ENCODE measurements at places on chromosomes 5 and 9.

DNA sequence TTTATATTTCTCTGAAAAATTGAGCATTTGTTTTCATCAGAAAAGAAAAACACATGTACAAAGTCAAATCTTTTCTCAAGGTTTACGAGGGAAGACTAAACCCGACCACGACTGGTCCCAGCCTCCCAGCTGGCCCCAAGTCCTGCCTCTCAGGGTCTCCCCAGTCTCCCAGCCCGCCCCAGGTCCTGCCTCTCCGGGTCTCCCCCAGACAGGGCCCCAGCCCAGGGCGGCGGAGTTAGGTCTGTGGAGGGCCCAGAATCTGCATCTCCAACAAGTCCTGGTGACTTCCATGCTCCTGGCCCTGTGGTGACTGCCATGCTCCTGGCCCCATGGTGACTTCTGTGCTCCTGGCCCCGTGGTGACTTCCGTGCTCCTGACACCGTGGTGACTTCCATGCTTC, 359.9 kb downstream of the IRX2 start:
- DNase-seq, result no peak

- no peak for DNase-seq
Measured at GRCh38 chr5:68002836-68003235, 212.7 kb upstream of the PIK3R1 start.

GRCh38 chr5:123207081-123207537, 118.1 kb downstream of the PRDM6 start:
- no peak for DNase-seq

DNA sequence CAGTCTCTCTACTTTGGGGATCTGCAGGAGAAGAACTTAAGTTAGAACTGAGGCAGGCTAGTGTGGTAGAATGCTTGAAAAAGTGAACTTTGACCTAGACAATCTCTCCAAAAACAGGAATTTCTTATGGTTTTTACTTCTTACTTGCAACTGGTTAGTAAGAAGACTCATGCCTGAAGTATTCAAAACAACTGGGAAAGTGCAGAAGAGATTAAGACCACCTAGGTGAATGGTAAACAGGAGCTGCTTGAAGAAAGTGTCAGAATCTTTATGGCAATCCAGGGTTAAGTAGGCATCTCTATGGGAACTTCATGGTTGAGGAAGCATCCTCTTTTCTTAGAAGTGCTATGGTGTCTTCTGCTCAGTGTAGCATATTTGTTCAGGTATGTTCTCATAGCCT, 428.6 kb upstream of the TLE4 start:
- DNase-seq, result no peak

DNA sequence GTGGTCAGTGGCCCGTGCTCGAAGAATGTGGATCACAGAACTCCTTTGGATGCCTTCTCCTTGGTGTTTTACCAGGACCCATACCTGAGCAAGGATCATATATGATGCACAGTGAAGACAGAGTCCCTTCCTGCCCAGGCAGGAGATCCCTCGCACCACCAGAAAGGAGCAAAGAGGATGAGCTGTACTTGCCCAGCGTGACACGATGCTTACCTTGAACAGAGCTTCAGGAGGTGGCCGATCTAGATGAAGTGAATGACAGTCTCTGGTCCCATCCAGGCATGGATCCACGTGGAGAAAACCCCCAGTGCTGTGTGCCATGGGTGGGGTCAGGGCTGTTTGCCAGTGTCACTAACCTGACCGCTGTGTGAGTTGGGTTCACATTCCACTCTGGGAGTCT, 455.4 kb downstream of the GADD45G start:
- DNase-seq, result no peak

DNA sequence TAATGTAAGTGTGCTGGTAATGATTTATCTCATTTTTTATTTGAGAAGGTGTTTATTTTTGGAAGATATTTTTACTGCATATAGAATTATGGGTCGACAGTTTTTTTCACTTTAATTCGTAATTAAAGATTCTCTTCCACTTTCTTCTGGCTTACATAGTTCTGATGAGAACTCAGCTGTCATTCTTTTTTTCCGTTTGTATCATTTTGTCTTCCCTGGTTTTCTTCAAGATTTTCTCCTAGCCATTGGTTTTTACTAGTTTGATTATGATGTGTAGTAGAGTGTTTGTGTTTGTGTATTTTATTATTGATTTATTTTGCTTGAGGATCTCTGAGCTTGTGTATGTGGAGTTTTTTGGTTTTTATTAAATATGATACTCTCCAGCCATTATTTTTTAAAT, 21.7 kb downstream of the SLF1 start:
- DNase-seq, result no peak

DNA sequence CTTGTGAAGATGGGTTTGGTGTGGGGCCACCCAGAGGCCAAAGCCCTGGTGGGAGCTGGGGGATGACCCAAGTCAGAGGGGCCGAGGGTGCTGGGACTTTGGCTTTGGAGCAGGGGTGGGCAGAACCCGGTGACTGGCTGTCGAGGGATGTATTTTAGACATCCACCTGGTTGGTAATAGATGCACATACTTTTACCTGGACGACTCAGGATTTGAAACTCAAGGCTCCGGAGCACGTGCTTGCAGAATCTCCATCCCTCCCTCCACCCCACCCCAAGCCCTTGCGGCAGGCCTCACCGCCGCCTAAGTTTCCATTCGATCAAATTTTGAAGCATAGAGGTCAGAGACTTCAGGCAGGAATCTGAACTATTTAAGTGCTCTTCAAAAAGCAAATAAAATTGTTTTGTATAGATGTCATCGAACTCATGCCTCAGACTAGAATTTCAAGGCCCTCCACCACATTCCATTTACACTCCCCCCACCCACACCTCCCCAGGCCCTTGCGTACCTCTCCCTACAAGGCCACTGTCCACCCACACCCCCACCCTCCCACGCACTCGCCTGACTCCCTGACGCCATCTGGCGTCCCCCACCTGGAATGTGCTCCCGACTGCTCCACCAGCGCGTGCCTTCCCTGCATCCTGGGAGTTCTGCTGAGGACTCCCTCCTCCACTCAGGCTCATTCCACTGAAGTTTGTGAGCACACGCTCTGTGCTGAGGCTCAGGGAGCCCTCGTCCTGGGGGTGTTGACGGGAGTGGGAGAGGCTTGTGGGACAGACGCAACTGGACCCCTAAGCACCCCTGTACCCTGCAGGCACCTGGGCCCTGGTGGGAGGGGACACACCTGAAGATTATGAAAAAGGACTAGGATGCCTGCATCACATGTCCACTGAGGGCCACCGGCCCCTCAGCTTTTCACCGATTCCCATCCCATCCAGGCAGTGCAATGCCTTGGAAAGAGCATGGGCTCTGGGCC, 56.4 kb upstream of the RPL26L1 start:
- no peak for DNase-seq

DNA sequence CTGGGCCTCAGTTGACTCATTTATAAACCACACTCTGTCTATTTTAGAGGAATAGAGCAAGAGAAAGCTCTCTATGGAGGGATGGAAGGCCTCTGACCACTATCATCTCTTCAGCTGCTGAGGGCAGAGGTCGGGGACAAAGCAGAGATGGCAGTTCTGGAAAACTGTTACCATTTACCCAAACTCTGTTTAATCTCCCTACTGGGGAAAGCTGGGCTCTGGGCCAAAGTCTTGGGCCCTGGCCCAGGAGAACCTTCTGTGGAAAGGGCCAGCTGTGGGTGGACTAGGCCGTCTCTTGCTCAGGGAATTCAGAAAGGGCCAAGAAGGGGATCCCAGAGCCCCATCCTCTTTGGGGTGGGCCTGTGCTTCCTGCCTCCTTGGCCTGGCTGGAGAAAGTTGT, 100.0 kb downstream of the PSD2 start:
- no peak for DNase-seq

- no peak for DNase-seq
Measured at GRCh38 chr5:160556846-160557245, 135.2 kb downstream of the PTTG1 start.

DNA sequence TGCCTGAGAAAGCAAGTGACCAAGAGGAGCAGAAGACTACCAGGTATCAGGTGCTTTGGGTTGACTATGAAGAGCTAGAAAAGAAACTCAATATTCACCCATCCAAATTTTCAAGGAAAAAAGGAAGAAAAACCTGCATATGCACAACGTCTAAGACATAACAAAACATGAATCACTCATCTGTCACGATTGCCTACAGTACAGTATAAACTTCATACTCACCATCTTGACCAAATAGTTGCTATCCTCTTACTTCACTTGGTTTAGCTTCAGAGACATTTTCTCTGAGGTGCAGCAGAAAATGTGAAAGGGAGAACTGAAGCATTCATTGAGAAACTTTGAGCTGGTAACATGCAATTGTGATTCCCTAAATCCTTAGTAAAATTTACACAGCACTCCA, 228.6 kb upstream of the MPDZ start:
- no peak for DNase-seq

DNA sequence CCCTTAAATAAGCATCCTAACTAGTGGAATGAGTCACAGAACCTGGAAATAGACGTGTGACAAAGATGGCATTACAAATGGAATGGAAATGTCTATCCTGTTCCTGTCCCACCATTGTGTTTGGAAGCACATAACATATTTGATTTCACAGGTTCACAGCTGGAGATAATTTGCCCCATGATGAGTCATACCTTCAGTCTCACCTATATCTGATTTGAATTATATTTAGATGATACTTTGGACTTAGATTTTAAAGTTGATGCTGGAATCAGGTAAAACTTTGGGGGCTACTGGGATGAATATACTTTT, 92.5 kb downstream of the CEMIP2 start:
- DNase-seq, result no peak

- no peak for DNase-seq
Measured at GRCh38 chr9:89256642-89257041, 54.4 kb upstream of the CKS2 start.

DNA sequence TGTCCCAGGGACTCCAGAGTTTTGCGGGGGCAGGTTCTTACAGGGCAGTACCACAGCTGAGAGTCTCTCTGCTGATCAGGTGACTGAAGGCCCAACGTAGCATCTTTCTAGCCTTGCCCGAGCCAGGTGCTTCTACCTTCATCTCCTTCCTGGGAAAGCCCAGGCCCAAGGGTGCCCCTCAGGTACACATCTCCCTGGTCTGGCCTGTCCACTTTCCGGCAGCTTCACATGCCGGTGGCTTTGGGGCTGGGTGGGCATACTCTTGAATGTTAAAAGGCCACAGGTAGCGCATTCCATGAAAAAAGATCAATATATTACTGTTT, 5.7 kb upstream of the PHYKPL start:
- DNase-seq, result no peak

- no peak for DNase-seq
Measured at GRCh38 chr5:177992466-177992865, 3.6 kb downstream of the PROP1 start.

DNA sequence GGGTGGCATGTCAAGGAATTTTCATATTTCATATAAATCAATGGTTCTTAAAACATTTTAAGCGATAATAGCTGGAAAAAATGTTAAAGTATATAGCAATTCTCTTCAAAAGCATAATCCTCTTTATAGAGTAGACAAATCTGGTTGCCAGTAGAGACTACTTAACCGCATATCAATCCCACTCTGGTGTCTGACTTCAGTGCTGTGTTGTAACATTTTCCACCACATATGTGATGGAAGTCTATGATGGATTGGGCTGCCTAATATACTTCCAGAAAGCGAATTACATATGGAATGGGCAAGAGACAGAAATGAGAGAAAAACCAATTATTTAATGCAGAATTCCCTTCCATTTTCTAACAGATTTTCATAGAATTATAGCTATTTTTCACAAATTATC, 54.3 kb downstream of the FBN2 start:
- DNase-seq, result no peak

GRCh38 chr5:175658299-175659145, 651 bp downstream of the HRH2 start:
- peak; percentile 21 for DNase-seq

GRCh38 chr9:7095058-7095457, 337.3 kb downstream of the KDM4C start:
- DNase-seq, result no peak

- peak; percentile 83 for DNase-seq
Measured at GRCh38 chr5:180328296-180329137, 24.6 kb downstream of the GFPT2 start.

DNA sequence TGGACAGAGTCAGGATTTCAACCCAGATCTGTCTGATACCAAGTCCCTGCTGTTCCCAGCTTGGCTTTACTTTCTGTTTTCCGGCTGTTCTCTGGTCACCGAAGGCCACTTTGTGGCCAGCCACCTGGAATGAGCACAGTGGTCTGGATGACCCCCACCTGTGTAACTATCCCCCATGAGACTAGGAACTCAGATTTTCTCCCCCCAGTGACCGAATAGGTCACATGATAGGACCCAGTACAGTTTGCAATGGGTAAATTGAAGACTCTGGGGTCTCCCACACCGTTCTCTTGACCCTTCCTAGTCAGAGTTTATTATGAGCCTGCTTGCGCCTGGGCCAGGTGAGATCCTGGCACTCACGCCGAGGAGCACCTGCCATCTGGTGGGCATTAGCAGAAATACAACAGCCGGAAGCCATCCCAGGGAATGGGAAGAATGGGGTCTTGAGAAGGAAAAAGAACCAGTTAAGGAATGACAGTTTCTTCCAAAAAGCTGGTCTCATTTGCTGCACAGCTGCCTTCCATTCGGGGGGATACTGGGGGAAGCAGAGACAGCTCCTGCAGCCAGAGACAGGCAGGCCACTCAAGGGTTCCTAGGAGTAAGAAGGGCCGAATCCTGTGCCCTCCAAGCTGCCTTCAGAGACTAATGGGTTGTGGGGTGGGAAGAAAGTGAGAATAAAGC, 7.1 kb downstream of the PHYHD1 start:
- peak; percentile 60 for DNase-seq

DNA sequence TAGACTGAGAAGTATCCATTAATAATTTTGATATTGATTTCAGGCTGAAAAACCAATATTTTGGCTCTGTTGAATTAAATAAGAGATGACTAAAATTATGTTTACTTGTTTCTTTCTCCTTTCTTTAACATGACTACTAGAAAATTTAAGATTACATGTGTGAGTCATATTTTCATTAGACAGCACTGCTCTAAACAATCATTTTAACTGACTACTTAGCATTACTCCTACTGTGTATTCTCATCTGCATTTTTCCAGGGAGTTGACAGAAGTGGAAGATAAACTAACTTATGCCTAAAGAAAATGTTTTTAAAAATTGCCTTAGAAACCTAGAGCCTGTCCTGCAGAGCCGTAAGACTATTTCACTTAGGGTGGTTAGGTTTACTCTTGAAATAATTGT, 29.1 kb downstream of the TNC start:
- DNase-seq, result no peak

DNA sequence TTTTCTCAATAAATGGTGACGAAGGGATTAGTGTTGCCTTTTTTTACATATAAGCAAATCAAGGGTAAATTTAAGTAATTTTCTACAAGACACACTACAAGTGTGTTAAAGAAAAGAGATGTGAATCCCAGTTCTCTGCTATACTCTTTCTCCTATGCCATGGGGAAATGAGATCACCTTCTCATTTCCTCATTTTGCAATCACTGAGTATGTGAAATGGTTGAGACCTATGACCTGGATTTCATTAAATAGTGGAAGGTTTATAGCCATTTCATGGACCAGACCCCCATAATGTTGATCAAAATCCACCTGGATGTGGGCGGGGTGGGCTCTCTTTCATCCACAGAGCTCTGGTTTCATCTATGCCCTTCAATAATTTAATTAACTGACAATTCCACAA, 66.9 kb upstream of the SLIT3 start:
- no peak for DNase-seq

- no peak for DNase-seq
Measured at GRCh38 chr9:138101444-138102234, 224.1 kb downstream of the CACNA1B start.

GRCh38 chr5:56822981-56823380, 7.6 kb downstream of the MAP3K1 start:
- no peak for DNase-seq

- no peak for DNase-seq
Measured at GRCh38 chr9:18976221-18976708, 56.7 kb downstream of the SAXO1 start.

- DNase-seq, result peak; percentile 15
Measured at GRCh38 chr9:110255034-110255462, 1.3 kb downstream of the TXN start.
